Inflammatory macrophage treated with lipopolysaccharide for 1 hour (primary cell): ENCODE measurements at places on chromosomes 2 and 18.

DNA sequence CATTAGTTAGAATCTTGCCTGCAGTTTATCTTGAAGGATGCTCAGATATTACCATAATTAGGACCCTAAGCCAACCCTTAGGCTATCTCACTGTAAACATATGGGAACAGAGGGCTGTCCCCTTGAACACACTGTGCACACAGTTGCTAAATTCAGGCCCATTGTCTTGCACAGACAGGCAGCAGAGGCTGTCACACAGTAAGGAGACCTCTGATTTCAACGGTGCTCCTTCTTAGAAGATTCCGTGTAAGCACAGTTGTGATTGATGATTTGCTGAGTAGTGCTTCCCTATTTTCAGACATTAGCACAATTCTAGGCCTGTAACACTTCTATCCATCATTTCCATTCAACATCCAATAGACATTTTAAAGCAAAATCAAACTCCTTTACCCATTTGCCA lies 108.0 kb downstream of the RNF152 start:
- DNase-seq = no peak

DNA sequence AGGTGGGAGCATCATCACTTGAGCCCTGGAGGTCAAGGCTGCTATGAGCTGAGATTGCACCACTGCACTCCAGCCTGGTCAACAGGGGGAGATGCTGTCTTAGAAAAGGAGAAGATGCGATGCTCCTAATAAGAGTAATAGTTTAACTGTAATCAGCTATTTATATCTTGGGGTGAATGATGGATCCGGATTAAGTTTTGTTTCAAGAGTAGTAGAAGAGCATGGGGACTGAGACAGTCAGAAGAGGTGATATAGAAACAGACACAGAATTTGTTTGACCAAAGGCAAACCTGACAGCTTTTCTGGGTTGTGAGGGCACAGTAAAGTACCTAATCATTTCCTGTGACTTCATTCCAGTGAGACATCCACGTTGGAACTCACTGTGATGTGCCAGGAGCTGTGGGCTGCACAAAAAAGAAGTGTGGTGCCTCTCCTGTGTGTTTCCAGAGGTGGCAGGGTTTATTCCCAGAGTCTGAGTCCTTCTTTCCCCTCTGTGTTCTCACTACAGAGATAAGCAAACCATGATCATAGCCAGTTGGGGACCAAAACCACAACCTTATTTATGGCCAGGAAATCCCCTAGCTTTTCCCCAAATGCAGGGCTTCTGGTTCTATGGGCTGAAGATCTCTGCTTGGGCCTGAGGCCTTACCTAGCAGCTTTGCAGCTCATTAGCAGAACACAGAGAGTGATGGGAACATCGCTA lies 113.7 kb downstream of the XRCC5 start:
- DNase-seq = peak; percentile 44

DNA sequence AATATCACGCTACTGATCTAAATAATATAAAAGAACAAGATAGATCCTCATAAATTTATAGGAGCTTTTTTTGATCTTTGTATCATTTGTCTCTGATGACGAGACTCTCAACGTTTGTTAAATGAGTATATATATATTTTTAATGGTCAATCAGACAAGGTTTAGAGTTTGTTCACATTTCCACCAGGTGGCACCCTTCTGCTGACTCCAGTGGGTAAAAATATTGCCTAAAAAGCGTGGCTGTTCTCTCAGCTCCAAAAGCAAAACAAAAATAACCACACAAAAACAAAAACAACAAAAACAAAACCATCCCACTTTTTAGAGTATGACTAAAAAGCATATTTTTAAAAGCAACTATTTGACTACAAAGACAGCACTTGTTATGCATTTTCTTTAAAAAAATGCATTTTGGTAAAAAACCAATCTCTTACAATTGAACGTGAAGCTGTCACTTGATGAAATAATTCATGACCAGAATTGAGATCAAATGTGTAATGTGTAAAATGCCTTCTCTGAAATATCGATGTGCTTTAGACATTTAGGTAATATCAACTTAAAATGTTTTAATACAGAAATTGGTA lies 723.2 kb downstream of the DPP10 start:
- peak; percentile 9 for DNase-seq

- no peak for DNase-seq
Observed at GRCh38 chr2:61018318-61018755, 282 bp upstream of the PUS10 start.

DNA sequence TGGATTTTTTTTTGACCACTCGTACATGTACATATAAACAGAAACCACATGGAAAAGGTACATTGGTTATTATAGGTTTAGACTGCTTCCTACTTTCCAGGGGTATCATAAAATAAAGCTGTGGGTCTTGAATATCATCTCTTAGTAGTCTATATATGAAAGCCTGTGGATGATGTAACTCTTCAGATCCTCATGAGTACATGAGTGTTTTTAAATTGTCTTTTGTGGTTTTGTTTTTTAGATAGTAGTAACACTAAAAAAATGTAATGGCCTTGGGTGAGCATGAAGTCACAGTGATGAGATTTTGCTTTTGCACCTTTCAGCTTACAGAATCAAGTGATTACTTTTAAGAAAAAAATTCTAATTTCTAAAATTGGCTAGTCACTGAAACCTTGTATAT lies 80.2 kb downstream of the RAB3GAP1 start:
- no peak for DNase-seq

GRCh38 chr2:107436281-107436680 lies 390.4 kb upstream of the RGPD4 start:
- no peak for DNase-seq

GRCh38 chr2:136206613-136207012 lies 88.7 kb upstream of the CXCR4 start:
- DNase-seq = no peak

- no peak for DNase-seq
Observed at GRCh38 chr2:216094701-216095100, 13.0 kb downstream of the TMEM169 start.

DNA sequence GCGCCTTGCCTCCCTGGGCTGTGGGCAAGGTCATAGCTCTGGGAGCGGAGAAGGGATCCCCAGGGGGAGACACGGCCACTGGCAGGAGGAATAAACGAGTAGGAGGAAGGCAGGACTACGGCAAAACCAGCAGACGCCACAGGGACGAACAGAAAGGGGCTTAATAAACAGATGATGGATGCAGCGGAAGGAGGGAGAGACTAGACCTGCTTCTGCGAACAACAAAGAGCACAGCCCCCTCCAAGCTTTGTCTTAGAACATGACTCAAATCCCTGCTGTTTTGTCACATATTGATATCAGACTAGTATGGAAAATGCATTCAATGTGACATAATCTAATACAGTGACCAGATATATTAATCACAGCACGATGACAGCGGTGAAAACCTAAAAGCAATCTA lies 155.9 kb upstream of the TPO start:
- no peak for DNase-seq

DNA sequence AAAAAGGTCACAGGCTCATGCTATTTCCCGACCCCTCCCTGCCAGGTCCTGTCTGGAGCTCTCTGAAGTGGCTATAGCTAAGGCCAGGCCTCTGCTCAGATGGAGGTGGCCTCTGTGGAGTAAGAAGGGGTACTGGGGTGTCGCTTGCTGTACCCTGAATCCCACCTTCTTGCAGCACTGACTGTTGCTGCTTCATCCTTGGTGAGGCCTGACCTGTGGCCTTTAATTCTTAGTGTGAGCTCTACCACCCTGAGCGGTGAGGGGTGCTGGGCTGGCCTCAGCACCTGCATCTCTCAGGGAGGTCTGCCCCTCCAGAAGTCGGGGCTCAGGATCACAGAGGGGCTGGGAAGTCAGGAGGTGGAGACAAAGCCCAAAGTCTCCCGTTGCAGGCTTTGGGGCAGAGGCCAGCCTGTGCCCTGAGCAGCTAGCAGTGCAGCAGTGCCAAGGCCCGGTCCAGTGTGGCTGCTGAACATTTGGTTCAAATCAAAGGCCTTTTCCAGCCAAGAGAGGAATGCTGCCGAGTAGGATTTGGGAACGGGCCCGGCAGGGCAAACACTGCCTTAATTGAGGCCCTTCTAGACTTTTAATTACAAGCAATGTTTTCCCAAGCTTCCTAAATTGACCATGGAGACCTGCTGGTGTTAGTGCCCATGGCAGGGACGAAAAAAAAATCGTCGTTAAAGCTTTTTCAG lies 133.5 kb upstream of the HAAO start:
- no peak for DNase-seq

DNA sequence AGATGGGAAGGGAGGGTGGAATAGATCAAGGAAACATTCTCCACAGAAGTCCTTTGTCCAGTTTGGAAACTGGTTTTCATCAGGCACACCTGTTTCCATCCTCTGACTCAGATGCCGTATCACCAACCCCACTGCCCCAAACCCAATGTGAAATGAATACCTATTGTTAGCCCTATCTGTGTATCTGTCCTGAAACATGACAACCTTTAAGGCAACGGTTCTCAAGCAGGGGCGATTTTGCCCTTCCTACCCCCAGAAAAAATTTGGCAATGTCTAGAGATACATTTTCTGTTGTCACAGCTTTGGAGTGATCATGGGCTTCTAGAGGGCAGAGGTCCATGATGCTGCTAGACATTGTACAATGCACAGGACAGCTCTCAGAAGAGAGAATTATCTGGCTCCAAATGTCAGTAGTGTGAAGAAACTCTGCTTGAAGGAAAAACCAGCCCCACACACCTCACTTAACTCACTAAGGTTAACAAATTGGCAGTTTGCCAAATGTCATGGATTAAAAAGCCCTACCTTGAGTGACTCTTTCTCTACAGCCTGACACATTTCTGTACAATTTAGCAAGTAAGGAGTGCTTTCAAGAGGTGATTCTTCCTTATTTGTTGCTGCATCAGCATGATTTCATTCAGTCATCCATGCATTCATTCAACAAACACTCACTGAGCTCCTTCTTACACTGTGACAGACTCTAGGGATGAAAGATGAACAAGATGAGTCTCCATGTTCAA lies 3.4 kb downstream of the SCTR start:
- no peak for DNase-seq

DNA sequence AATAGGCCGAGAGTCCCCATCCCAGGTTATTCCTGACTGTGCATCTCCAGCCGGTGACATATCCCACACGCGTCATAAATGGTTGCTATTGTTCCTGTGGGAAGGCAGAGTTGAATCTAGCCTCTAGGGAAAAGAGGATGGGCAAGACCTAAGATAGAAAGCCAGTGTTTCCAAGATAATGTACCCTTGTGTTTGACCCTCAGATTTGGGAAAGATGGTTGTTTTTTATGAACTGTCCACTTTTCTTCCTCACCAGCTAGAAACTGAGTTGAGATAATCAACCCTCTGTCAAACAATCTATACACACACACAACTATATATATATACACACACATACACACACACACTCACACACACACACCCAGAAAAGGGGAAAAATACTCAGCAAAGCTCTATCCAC lies 131.0 kb downstream of the PRKCE start:
- no peak for DNase-seq

GRCh38 chr2:172962082-172962481 lies 113.6 kb upstream of the MAP3K20 start:
- no peak for DNase-seq

DNA sequence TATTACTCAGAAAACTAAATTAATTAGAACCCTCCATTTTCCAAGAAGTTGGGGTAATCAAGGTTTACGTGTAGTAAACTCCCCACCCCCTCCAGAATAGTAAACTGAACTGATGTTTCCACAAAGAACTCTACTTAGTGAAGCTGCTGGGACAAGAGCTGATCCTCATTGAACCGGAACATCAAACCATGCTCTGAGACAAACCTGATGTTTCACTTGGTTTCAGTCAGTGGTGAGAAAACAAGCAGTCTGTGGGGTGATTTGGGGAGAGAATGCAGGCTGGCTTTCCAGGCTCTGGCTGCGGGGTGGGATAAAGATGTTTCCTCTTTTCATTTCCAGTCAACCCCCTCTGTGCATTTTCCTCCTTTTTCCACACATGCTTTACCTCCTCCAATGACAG lies 38.2 kb downstream of the CELF4 start:
- DNase-seq = no peak

- no peak for DNase-seq
Observed at GRCh38 chr18:79356435-79356834, 39.3 kb upstream of the NFATC1 start.

DNA sequence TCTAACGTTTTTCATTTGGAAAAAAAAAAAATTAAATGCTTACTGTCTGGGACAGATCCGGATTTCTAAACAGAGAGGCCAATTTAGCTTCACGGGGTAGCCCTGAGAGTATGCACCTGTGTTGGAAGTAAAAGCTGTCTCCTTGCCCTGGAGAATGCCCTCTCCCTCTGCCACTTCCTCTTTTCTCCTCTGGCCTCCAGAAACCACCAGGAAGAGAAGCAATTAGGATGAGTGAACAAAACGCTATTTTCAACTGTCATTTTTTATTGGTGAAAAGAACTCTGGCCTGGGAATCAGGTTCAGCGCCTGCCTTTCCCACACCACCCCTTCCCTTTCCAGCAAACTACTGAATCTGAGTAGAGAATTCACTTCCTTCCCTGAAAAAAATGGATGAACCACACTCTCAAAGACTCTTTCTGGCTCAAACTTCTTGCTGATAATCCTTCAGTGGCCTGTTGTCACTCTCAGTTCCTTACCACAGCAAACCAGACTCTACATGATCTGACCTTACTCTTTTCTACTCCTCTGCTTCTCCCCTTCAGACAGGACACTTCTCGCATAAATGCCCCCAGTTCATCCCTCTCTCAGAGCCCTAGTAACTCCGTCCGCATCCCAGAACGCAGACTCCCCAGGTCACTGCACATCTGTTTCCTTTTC lies 29.8 kb downstream of the KLF7 start:
- DNase-seq = no peak

DNA sequence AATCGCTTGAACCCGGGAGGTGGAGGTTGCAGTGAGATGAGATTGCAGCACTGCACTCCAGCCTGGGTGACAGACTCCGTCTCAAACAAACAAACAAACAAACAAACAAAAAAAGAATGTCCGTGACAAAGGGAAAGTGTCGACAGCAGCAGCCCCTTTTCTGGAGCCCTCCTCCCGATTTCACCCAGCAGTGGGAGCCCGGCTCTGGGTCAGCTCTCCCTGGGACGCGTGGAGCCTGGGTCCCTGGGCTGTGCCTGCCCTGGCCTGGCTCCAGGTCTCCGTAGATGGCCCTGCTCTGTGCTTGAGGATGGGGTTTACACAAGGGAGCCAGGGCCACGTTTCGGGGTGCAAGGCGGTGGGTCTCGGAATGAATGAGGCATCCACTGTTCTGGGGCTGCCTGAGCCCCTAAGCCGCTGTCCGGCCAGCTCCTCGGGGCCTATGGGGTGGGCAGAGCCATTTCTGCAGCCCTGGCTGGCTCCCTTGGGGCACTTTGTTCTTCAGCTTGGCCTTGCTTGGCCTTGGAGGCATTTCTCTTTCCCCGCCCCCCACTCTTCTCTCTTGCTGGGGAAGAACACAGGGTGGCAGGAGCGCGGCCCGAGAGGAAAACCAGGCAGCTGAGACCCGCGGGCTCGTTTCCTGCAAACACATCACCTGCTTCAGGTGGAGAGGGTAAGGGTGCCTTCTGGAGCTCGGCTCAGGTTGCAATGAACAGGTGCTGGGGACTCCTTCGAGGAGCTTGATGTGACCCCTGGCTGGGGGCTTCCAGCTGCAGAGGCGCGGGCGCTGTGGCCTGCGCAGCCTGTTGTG lies 29.1 kb downstream of the RTP5 start:
- no peak for DNase-seq
